Naive thymus-derived CD8-positive, alpha-beta T cell (primary cell): ENCODE measurements at places on chromosomes 1 and 21.

DNA sequence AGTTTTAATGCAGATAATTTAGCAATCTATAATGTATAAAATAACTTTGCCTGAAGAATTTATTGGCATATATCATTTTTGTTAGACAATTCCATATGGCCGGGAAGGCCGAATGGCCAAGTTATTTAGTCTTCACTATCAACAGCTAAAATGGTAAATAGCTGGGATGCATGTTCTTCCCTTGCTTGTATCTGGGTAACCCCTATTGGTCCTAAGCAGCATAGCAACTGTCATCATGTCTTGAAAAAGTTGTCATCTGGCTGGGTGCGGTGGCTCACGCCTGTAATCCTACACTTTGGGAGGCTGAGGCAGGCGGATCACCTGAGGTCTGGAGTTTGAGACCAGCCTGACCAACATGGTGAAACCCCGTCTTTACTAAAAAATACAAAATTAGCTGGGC, 340.0 kb upstream of the DPYD start:
- H3K4me3 ChIP-seq = no peak overlapping the region
- no peaks in the 10 kb centered on the region for H3K36me3 ChIP-seq
- no peak for DNase-seq
- H3K4me1 ChIP-seq = no peaks in the 10 kb centered on the region
- no peaks in the 10 kb centered on the region for H3K27me3 ChIP-seq

GRCh38 chr1:76075877-76076276, 1.3 kb downstream of the ST6GALNAC3 start:
- no peaks in the 10 kb centered on the region for H3K27me3 ChIP-seq
- H3K4me1 ChIP-seq = peaks cover 41% of the 10 kb centered on the region
- no peak for DNase-seq

- peaks cover 10% of the 10 kb centered on the region for H3K27me3 ChIP-seq
- H3K27ac ChIP-seq = no peak overlapping the region
- no peak overlapping the region for H3K4me3 ChIP-seq
- no peaks in the 10 kb centered on the region for H3K4me1 ChIP-seq
- no peak for DNase-seq
Measured at GRCh38 chr1:83889707-83890106, 109.2 kb downstream of the TTLL7 start.

GRCh38 chr21:39114871-39115575, 68.2 kb downstream of the PSMG1 start:
- no peaks in the 10 kb centered on the region for H3K4me1 ChIP-seq
- H3K36me3 ChIP-seq = no peaks in the 10 kb centered on the region
- H3K4me3 ChIP-seq = no peak overlapping the region
- no peak overlapping the region for H3K27ac ChIP-seq
- DNase-seq = no peak

DNA sequence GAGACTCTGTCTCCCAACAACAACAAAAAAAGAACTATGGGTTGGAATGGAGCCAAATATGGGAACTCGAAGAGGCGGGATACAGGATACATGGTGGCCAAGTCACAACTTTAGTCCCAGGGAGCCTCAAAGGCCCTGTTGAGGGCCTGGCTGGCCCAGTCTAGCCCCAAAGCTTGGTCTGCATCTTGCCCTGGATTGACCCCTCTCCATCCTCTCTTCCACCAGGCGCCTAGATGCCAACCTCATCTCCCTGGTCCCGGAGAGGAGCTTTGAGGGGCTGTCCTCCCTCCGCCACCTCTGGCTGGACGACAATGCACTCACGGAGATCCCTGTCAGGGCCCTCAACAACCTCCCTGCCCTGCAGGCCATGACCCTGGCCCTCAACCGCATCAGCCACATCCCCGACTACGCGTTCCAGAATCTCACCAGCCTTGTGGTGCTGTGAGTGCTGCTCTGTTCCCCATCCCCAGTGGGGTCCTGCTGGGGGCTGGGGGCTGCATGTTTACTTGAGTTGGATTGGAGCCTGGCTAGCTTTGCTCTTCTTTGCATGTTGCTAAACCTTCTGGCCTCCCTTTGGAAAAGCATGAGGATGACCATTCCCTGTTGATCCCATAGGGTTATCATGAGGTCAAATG, 65.5 kb downstream of the UBE2T start:
- H3K27me3 ChIP-seq = peaks cover 3% of the 10 kb centered on the region
- H3K4me1 ChIP-seq = no peaks in the 10 kb centered on the region
- no peak overlapping the region for H3K4me3 ChIP-seq
- no peak overlapping the region for H3K27ac ChIP-seq
- H3K36me3 ChIP-seq = no peaks in the 10 kb centered on the region

DNA sequence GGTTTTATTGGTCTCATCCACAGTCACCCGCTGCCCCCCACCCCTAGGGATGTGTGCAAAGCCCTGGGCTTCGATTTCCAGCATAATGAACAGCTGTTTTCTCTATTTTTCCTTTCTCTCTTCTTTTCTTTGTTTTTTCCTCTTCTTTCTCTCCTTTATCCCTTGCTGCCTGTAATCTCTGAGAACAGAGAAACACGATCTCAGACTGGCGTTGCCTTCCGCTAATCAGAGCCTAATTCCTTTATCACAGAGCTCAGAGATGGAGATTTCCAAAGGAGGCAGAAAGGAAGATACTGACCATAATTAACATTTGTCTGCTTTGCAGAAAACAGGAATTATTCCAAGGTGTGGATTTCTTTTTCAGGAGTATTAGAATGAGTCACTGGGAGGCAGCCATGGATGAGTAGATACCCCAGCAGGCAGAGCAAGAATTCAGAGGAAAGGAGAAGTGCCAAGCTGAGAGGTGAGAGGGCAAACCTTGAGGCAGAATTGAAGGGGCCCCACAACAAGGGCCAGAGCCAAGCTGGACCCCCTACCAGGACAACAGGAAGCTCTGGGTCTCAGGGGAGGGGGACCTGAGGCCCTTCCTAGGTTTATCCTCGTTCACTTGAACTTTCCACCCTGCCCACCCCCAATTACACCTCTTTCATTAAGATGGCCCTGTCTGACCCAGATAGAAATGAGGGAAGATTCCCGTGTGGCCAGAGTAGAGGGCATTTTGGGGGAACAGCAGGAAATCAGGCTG, 33.3 kb downstream of the MATN1 start:
- peaks cover 11% of the 10 kb centered on the region for H3K4me1 ChIP-seq
- H3K36me3 ChIP-seq = no peaks in the 10 kb centered on the region
- H3K27me3 ChIP-seq = peaks cover 4% of the 10 kb centered on the region
- DNase-seq = no peak
- H3K27ac ChIP-seq = no peak overlapping the region

DNA sequence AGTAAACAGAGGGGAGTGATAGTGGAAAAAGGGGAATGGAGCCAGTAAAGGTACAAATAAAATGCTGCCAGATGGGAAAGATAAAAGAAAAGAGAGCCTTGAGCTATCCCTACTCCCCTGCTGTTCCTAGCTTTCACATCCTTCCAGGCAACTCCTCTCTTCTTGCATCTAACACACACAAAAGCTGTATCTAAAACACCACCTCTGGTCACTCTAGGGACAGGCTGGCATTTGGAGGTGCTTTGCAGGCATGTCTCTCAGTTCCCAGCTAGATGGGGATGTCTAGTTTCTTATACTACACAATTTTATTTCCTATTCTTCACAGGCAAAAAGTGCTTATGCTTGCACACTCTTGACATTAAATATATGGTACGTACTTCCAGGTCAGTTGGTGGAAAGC, 185.1 kb upstream of the ST6GALNAC5 start:
- DNase-seq = no peak
- H3K36me3 ChIP-seq = no peaks in the 10 kb centered on the region
- no peak overlapping the region for H3K4me3 ChIP-seq
- H3K27ac ChIP-seq = no peak overlapping the region
- H3K4me1 ChIP-seq = no peaks in the 10 kb centered on the region
- peaks cover under 1% of the 10 kb centered on the region for H3K27me3 ChIP-seq

GRCh38 chr1:10237157-10237539, 26.8 kb downstream of the KIF1B start:
- no peaks in the 10 kb centered on the region for H3K27me3 ChIP-seq
- no peaks in the 10 kb centered on the region for H3K4me1 ChIP-seq
- H3K27ac ChIP-seq = no peak overlapping the region
- no peak for DNase-seq
- peaks cover 5% of the 10 kb centered on the region for H3K36me3 ChIP-seq
- H3K4me3 ChIP-seq = no peak overlapping the region

DNA sequence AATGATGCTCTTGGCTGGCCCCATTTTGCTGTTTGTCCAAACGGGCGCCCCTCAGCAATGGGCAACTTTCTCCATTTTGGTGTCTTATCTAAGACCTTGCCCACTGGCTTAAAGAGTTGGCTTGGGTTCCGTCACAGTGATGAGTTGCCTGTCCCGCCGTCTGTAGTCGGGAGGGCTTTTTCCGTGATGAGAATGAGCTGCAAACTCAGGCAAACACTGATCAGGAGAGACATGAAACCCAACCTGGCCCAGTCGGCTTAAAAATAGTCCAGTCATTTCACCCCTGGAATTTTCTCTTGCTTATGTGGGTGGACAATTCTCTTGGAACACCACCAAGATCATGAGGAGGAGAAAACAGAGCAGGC, 79.3 kb downstream of the ST6GALNAC3 start:
- H3K36me3 ChIP-seq = no peaks in the 10 kb centered on the region
- peak overlapping the region; percentile 95 for H3K4me3 ChIP-seq
- no peaks in the 10 kb centered on the region for H3K27me3 ChIP-seq
- DNase-seq = no peak
- H3K4me1 ChIP-seq = peaks cover 13% of the 10 kb centered on the region

GRCh38 chr1:10639775-10640578, 156.5 kb downstream of the CASZ1 start:
- no peaks in the 10 kb centered on the region for H3K27me3 ChIP-seq
- peaks cover 7% of the 10 kb centered on the region for H3K4me1 ChIP-seq
- no peak overlapping the region for H3K27ac ChIP-seq
- H3K4me3 ChIP-seq = no peak overlapping the region

- H3K4me3 ChIP-seq = no peak overlapping the region
- no peaks in the 10 kb centered on the region for H3K27me3 ChIP-seq
- no peaks in the 10 kb centered on the region for H3K4me1 ChIP-seq
Measured at GRCh38 chr21:26099610-26100219, 70.9 kb downstream of the APP start.

GRCh38 chr1:246447501-246447900, 59.6 kb downstream of the SMYD3 start:
- no peaks in the 10 kb centered on the region for H3K27me3 ChIP-seq
- peaks cover 2% of the 10 kb centered on the region for H3K36me3 ChIP-seq
- H3K27ac ChIP-seq = no peak overlapping the region

DNA sequence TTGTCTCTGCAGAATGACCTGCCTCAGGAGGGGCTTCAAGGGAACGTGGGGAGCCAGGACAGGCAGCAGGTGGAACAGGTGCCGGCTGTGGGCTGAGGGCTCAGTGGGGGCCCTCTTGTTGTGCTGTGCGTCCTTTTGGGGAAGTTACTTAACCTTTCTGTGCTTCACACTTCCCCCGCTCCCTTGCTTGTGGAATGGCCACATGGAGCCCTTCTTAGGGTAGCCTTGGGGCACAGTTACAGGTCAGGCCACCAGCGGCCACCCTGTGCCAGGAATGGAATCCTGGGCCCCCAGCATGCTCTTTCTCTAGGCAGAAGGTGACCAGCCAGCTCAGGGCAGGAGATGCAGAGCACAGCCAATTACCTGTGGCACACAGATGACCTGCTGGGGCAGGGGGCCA, 2.6 kb downstream of the IKBKE start:
- H3K4me3 ChIP-seq = peak overlapping the region; percentile 92
- H3K4me1 ChIP-seq = peaks cover 43% of the 10 kb centered on the region
- peaks cover 49% of the 10 kb centered on the region for H3K36me3 ChIP-seq
- DNase-seq = no peak
- no peaks in the 10 kb centered on the region for H3K27me3 ChIP-seq
- peak overlapping the region; percentile 93 for H3K27ac ChIP-seq

DNA sequence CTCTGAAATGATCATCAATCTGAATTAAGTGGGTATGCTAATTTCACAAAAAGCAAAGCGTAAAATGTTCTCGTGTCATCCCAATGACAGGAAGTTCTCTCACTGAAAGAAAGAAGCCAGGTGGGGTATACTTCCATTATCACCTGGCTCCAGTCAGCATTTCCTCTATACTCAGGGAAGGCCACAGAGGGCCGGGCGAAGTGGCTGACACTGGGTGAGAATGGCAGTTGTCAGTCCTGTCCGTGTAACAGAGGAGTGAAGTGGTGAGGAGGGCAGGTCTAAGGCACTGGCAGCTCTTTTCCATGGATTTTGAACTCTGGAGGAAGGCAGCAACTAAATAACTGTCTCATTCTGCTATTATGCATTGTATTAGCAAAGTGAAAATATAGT, 60.4 kb downstream of the CAPN2 start:
- no peak overlapping the region for H3K27ac ChIP-seq
- peaks cover 13% of the 10 kb centered on the region for H3K36me3 ChIP-seq
- no peak for DNase-seq

GRCh38 chr1:161986328-161986727, 37.3 kb downstream of the OLFML2B start:
- no peak overlapping the region for H3K4me3 ChIP-seq
- H3K27me3 ChIP-seq = no peaks in the 10 kb centered on the region
- H3K27ac ChIP-seq = no peak overlapping the region
- peaks cover 1% of the 10 kb centered on the region for H3K4me1 ChIP-seq

GRCh38 chr1:156247460-156248322, at the start of gene PAQR6:
Gene PAQR6 (minus strand): TSS chr1:156248056. CDS start chr1:156246731, 1,325 bp downstream.
- H3K27me3 ChIP-seq = no peaks in the 10 kb centered on the region
- H3K4me1 ChIP-seq = peaks cover 22% of the 10 kb centered on the region
- peak within 1 kb of the TSS; percentile 5 for H3K4me3 ChIP-seq
- no peaks in the 10 kb centered on the region for H3K36me3 ChIP-seq

DNA sequence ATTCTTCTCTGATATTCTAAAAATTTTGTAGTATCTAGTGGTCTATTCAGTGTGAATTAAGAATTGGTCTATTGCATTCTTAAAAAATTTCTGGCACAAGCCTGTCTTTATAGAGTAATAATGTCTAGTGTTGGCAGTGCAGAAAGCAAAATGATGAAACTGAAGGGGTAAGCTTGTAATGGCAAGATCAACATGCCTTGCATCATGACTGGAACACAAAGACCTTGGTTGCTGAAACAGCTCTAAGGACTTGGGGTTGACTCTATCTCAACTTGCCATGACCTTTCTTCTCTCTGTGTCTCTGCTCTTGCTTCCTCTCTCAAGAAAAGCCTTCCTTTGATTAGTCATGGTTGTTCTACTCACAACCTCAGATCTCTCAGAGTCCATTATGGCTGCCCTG, 46.8 kb upstream of the PROX1 start:
- no peaks in the 10 kb centered on the region for H3K4me1 ChIP-seq
- no peak overlapping the region for H3K4me3 ChIP-seq
- no peaks in the 10 kb centered on the region for H3K27me3 ChIP-seq
- no peaks in the 10 kb centered on the region for H3K36me3 ChIP-seq
- no peak overlapping the region for H3K27ac ChIP-seq

DNA sequence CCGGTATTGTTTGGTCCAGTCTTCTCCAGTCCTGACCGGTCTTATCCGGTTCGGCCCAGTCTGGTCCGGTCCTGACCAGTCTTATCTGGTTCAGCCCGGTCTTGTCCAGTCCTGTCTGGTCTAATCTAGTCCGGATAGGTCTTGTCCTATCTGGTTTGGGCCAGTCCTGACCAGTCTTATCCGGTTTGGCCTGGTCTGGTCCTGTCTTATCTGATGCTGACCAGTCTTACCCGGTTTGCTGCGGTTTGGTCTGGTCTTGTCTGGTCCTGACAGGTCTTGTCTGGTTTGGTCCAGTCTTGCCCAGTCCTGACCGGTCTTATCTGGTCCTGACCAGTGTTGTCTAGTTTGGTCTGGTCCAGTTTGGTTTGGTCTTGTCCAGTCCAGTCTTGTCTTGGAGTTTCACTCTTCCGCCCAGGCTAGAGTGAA, 30.1 kb downstream of the DHX9 start:
- no peak overlapping the region for H3K4me3 ChIP-seq
- H3K36me3 ChIP-seq = peaks cover 8% of the 10 kb centered on the region
- peak; percentile 17 for DNase-seq

GRCh38 chr1:233368106-233368788, 40.7 kb downstream of the MAP3K21 start:
- H3K4me3 ChIP-seq = no peak overlapping the region
- H3K27ac ChIP-seq = no peak overlapping the region
- H3K4me1 ChIP-seq = no peaks in the 10 kb centered on the region
- no peaks in the 10 kb centered on the region for H3K27me3 ChIP-seq
- DNase-seq = no peak
